Fibroblast of skin of right quadriceps (primary cell): ENCODE measurements at places on chromosomes 7 and 10.

GRCh38 chr7:134910968-134911367 lies 75.3 kb upstream of the AGBL3 start:
- no peak for DNase-seq

GRCh38 chr10:46301721-46302479 lies 15.1 kb downstream of the ANTXRL start:
- no peak for DNase-seq

DNA sequence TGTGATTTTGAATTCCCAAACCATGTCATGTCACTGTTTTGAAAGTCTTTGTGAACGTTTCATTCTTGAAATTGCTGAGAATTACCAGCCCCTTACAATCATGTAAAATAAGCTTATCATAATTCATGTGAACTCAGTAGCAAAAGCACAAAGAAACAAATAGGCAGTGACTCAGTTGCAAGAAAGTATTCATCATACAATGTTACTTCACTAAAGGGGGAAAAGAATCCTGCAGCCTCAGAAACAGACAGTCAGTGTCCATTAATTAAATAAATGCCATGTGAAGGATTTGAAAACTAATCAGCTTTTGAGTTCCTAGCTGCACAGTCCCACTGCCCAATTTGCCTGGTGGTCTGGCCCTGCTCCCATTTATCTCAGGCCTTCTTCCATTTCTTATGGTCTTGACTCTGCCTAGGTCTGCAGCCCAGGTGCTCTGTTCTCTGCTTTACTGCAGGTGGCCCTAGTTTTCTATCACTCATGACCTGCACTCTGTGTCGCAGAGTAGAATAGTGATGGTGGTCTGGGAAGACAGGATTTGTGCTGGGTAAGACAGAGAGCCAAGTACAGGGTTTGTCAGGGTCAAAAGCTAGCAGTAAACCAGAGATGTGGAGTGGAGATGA lies 99.7 kb downstream of the PLCE1 start:
- DNase-seq, result no peak

- DNase-seq, result no peak
Observed at GRCh38 chr10:62162261-62162981, 106.2 kb downstream of the RTKN2 start.

DNA sequence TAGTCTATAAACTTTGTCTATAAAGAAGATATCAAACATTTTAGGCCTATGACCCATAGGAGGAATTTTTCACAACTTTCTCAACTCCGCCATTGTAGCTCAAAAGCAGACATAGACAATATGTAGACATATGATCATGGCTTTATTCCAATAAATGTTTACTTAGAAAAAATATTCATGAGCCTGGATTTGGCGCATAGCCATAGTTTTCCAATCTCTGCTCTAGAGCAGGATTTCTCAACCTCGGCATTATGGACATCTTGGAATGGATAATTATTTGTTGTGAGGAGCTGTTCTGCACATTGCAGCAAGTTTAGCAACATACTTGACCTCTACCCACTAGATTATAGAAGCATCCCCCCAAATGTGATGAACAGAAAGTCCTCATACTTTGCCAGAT lies 532.6 kb downstream of the ANKRD7 start:
- DNase-seq, result no peak

- peak; percentile 50 for DNase-seq
Observed at GRCh38 chr7:131692131-131692960, 135.9 kb upstream of the PODXL start.

DNA sequence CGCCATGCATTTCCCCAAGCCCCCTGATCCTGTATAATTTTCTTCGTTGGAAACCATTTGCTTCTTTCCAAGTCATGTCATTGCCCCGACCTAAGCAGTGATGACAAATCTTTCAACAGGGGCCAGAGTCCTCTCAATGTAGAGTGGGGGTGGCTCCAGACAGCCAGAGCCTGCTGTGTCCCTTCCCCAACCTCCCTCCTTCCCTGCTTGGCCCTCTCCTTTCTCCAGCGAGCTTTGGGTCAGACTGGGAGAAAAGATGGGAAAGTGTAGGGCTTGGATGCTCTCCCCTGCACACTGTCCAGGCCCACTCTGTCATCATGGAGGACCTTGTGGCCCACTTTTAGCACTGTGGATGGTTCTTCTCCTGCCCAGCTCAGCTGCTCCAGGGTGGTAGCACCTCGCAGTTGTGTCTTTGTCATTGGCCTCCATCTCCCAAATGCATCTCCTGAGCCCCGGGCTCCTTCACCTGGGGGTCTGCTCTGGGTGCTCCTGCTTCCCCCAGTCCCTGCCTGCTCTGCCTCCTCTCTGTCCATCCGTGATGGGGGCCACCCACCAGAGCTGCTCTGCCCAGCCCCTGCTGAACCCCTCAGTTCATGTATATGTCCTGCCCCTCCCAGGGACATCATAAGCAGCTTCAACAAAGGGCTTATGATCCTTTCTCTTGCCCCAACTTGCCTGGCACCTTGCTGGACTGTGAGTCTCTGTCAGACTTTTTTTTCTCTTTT lies 37.5 kb downstream of the BTBD16 start:
- no peak for DNase-seq

DNA sequence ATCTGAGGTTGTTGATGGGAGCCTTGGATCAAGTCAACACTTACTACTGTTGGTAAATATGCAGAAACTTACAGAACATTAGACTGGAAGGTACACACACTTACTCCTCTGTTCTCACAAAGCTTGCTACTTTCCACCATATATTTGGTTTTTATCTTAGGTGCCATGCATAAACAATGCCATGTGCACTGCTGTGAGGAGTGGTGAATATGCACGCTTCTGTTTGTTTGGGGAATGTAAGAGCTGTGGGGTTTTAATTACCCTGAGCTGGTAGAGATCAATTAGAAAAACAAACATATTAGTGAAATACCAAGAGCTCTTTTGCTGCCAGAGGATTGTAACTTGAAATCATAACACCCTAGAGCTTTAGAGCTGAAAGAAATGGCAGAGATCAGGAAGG lies 79.8 kb upstream of the ARID5B start:
- no peak for DNase-seq

DNA sequence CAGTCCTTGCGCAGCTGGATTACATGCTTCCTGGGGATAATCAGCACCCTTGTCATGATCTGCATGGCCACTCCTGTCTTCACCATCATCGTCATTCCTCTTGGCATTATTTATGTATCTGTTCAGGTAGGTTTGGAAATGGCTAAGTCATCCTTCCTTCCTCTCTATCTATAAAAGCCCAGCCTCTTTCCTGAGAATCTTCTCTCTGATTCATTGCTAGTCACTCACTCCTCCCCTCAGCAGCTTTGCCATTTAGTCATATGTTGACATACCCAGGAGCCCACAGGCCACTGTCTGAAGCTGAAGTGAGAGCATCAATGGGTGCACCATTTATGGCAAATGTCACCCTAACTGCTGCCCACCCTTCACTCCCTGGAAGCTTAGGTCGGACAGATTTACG lies 52.0 kb downstream of the ABCC2 start:
- peak; percentile 77 for DNase-seq

- DNase-seq, result no peak
Observed at GRCh38 chr7:44368885-44369284, 43.5 kb upstream of the CAMK2B start.

DNA sequence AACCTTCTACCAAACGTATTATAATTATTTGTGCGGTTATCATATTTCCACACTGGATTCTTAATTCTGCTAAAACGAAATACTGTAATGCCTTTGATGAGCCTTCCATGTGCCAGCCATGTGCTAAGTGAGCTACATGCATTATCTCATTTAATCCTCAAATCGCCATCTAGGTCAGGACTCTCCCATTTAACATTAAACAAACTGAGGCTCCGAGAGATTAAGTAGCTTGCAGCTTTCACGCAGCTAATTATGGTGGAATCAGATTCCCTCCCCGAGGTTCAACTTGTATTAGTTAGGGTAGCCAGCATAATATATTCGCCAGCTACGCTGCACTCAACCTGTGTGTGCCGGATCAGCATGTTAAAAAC lies 798 bp upstream of the TSPAN33 start:
- DNase-seq, result no peak

- DNase-seq, result no peak
Observed at GRCh38 chr7:17040716-17041115, 158.9 kb upstream of the AGR3 start.

GRCh38 chr10:129545261-129545660 lies 78.2 kb downstream of the MGMT start:
- DNase-seq, result peak; percentile 13

DNA sequence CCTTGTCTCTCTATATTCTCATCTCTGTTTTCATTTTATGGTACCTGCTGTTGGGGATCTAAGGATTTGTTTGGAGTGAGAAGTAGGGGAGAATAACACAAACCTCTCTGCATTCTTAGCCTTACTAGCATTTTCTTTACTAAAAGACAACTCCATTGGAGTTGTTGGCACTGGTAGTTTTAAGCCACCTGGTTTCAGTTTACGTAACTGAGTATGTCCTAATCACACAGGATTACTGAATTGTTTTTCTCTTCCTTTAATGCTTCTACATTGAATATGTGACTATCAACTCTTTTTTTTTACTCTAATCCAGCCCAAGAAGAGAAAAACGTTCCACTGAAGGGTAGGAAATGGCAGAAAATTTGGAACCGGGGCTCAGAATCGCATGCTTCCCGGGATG lies 30.0 kb upstream of the TRIL start:
- DNase-seq, result peak; percentile 41

DNA sequence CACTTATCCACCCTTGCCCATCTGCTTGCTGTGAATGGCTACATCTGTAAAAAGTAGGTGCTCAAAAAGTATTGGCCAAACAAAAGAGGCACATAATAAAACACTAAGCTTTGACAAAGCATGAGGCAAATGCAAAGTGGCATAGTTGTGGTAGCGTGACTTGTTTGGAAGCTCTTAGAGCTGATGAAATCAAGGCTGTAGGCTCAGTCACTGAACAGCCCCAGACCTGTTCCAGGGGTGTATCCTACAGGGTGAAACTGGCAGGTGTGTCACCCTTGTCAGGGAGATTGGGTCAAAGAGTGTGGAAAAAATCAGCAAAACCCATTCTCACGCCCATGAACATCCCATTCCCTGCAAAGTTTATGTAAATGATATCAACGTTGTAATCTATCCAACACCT lies 427.4 kb downstream of the PLXNA4 start:
- DNase-seq, result no peak

- peak; percentile 60 for DNase-seq
Observed at GRCh38 chr7:40470091-40470592, 335.3 kb downstream of the SUGCT start.

DNA sequence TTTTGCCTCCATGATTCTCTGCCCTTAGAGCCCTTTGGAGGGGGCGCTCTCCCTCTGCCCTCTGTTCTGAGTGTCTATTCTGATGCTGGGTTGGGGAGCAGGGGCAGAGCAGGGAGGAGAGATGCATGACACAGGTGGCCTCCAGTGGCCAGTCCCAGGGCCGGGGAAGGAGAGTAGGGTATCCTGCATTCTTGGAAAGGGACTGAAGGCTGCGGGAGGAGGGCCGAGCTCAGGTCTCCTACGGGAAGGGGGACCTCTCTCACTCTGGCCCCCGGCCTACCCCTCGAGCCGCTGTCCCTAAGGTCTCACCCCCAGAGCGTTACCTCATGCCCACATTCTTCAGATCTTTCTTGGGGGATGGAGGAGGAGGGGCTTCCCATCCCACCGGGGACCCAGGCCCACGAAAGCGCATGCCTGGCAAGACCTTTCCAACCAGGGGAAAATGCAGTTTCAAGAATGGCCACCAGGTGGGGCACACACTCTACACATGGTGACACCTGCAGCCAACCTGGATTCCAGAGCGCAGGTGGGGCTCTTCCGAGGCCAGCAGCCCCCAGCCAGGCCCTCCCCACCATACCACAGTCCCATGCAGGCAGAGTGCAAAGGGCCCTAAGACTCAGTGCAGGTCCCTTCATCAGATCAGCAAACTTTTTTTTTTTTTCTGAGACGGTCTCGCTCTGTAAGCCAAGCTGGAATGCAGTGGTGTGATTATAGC lies 86.4 kb downstream of the MYL10 start:
- DNase-seq, result peak; percentile 33

GRCh38 chr10:15572531-15573045 lies 147.1 kb downstream of the ITGA8 start:
- DNase-seq, result peak; percentile 54

DNA sequence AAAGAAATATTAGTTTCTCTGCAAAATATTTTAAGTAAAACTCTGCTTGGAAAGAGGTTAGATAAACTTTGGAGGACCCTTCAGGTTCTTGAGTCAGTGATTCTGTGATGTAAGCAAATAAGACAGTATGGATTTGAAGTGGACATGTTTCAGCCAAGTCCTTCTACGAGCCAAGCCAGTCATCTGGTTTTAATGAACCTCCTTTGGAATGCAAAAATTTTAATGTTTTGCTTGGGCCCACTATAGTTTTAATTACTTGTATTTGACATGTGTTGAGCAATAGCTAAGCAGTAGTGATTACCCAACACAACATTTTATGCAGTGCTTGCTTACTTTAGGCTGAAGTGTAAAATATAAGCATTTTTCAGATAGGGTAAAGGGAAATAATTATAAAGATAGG lies 296.3 kb upstream of the SEMA3D start:
- DNase-seq, result peak; percentile 96

DNA sequence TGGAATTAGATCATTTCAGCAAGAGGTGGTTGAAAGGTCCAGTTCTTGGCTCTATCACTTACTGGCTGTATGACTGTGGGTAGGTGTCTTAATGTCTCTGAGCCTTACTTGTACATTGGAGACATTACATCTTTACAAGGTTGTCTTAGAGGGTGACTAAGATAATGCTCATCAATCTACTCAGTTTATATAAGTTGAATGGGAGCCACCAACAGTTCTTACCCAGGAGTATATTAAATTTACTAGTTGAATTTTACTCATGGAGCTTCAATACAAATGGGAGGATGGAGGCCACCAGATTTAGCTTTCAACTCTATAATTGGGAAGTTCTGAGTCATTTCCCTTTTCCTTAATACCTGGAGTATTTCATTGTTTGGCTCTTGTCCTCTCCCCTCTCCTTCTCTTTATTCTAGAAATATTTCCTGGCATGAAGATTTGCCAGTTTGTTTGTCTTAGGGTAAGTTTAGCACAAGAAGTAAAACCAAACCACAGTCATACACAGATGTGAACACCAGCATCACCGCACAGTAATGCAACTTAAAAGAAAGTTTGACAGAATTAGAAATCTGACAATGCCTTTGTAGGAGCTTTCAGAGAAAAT lies 222.8 kb downstream of the LRMDA start:
- peak; percentile 29 for DNase-seq

DNA sequence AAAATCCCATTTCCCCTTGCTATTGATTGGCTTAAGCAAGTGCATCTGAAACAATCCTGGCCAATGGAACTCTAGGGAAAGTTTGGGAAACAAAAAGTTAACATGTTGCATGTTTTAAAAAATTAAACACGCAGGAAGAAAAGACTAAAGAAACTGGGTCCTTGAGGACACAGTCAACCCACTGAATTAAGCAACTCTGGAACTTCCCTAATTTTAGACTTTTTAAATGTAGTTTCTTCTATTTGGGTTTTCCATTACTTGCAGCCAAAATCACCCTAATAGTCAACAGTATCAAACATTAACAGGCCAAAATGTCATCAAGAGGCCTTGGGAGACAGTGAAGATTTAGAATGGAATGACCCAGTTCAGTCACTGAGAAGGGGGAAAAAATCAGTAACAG lies 40.6 kb downstream of the OSBPL3 start:
- no peak for DNase-seq

GRCh38 chr10:89270153-89270483 lies 18.5 kb upstream of the LIPA start:
- no peak for DNase-seq

GRCh38 chr7:127114742-127115265 lies 137.9 kb downstream of the GRM8 start:
- no peak for DNase-seq

GRCh38 chr10:71281646-71282322 lies 37.3 kb upstream of the SLC29A3 start:
- no peak for DNase-seq

- no peak for DNase-seq
Observed at GRCh38 chr7:135111379-135111778, 36.5 kb upstream of the TMEM140 start.
